ENCODE measurements at places on chromosomes 1 and 21.

GRCh38 chr21:39630191-39630591, 17.5 kb downstream of the B3GALT5 start:
- no peak for DNase-seq

- DNase-seq: no peak
These were observed 1.7 kb upstream of the SNX27 start for GRCh38 chr1:151610142-151610541.

DNA sequence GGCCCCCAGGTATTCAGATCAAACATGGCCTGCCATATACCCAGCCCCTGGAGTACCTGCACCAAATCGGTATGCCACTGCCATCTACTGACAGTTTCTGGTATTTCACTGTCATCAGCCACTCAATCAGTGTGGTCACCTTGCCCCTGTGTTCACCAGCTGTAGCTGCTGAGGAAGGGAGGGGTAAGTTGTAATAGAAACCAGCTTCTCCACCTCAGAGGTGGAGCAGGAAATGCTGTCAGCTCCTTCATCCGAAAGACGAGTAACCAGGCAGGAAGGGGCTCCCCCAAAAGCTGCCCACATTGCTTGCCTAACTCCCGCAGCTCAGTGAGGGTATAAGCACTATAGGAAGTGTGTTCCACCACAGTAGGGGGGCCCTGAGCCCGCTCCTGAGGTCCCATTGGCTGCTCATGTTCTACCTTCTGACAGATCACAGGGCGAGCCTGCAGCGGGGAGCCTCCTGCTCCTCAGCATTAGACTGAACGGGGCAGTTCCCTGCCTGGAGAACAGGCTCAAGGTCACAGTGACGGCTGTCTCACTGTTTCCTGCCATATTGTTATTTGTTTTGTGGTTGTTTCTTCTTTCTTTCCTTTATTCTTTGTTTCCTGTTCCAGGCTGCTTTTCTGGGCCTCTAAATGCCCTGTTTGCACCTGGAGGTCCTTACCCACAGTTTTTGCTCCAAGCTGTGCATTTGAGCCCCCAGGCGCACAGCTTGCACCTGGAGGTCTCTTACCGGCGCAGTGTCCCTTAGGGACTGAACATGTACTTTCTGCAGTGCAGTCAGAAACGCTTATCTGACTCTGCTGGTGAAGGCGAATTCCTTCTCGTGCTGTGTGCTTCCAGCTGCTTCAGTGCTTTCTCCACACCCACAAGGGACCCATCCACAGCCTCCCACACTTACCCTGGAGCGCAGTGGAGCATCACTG, 1638.3 kb downstream of the MRPL39 start:
- DNase-seq: peak; percentile 10

DNA sequence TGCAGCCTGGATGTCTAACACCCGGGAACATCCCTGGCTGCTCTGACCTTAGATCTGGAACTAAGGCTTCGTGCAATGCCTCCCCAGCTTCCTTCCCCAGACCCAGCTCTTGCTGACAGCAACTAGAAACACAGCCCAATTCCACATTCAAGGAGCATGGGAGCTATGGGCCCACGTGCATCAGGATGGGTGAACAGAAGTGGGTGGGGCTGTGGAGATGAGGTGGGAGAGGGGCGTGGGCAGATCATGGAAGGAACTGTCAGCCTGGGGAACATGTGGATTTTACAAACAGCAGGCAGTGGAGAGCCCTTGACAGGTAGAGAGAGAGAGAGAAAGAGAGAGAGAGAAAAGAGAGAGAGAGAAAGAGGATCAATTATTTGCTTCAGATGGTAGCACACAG, 231.6 kb downstream of the MATN1 start:
- DNase-seq: no peak

DNA sequence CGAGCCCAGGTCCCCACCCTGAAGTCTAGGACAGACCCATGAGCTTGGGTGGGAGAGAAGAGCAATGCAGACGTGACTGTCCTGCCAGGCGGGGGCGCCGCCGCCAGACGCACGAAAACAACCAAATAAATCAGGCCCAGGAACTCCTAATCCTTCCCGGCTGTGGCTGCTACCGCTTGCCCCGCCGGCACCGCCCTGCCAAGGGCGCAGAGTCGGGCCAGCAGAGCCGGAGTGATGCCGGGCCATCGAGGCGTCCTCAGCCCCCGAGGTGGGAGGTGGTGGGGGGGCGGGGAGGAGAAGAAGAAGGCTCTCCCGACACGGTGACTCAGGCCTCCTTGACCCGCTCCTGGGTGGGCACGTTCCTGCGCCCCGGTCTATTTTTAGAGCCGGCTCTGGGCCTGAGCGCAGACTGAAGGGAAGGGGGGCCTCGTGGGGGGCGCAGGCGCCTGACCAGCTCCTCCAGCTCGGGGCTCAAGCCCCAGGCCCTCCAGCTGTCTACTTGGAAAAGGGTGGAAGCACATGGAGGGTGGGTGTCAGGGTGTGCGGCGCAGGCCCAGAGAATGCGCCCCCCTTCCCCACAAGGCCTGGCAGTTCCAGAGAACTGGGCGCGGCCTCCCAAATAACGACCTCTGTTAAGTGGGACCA, 10.7 kb upstream of the COL16A1 start:
- DNase-seq: no peak

GRCh38 chr1:165616054-165616612, 14.9 kb upstream of the MGST3 start:
- DNase-seq: no peak

- no peak for DNase-seq
These were observed 90.7 kb downstream of the IGSF21 start for GRCh38 chr1:18198260-18198659.

DNA sequence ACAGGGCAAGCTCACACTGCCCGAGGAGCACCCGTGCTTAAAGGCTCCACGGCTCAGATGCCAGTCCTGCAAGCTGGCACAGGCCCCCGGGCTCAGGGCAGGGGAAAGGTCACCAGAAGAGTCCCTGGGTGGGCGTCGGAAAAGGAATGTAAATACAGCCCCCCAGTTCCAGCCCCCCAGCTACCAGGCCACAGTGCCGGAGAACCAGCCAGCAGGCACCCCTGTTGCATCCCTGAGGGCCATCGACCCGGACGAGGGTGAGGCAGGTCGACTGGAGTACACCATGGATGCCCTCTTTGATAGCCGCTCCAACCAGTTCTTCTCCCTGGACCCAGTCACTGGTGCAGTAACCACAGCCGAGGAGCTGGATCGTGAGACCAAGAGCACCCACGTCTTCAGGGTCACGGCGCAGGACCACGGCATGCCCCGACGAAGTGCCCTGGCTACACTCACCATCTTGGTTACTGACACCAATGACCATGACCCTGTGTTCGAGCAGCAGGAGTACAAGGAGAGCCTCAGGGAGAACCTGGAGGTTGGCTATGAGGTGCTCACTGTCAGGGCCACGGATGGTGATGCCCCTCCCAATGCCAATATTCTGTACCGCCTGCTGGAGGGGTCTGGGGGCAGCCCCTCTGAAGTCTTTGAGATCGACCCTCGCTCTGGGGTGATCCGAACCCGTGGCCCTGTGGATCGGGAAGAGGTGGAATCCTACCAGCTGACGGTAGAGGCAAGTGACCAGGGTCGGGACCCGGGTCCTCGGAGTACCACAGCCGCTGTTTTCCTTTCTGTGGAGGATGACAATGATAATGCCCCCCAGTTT, 1.3 kb downstream of the CELSR2 start:
- no peak for DNase-seq

- no peak for DNase-seq
These were observed 37.6 kb downstream of the PIK3CD start for GRCh38 chr1:9689011-9689706.

GRCh38 chr21:44761747-44762208, 39.8 kb downstream of the UBE2G2 start:
- no peak for DNase-seq

DNA sequence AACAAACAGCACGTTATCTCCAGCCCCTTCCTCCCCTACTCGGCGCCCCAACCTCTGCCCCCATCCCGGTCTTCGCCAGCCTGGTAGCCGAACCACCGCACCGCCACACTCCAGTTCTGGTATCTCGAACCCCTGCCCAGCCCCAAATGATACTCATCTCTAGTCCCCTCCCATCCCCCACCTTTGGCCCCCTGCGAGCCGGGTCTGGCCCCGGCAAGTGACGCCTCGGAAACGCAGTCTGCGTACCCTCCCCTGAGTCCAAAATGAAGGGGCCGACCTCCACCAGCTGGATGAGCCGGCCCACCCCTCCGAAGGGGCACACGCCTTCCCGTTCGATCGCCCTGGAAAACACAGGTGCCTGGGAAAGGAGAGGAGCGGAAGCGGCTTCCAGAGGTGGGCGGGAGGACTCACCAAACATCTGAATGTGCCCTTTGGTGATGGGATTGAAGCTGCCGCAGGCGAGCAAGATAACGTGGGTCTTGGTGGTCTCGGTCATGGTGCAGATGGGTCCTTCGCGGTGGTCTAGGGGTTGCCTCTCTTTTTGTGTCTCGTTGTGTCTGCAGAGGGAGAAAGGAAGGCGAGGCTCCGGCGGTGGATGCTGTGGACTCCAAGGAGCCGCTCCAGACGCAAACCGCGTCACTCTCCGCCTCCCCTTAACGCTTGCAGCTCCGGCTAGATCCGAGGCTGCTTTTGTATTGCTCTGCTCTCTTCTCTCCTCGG, at the start of gene NMNAT2:
Gene NMNAT2 (minus strand): TSS at position 609 of the 720 bp plus-strand sequence. CDS start 113 bp downstream, at position 496.
- DNase-seq: no peak

DNA sequence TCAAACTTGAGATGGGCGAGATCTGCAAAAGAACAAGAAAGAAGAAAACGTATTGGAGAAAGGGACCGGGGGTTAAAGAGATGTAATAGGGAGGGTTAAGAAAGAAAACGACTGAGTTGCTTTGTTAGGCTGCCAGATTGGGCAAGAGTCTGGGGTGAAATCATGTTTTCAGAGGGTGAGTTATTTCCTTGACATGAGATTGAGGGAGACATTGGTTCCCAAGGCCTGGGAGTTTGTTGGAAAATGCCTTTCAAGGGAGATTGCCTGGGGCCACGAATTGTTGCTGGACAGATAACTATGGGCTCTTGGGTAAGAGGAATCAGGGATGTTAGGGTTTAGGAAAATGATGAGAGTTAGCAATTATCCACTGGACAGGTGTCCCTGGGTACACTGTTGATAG, 776 bp upstream of the CADM3 start:
- no peak for DNase-seq

GRCh38 chr1:118145721-118146120, 39.3 kb downstream of the SPAG17 start:
- no peak for DNase-seq

DNA sequence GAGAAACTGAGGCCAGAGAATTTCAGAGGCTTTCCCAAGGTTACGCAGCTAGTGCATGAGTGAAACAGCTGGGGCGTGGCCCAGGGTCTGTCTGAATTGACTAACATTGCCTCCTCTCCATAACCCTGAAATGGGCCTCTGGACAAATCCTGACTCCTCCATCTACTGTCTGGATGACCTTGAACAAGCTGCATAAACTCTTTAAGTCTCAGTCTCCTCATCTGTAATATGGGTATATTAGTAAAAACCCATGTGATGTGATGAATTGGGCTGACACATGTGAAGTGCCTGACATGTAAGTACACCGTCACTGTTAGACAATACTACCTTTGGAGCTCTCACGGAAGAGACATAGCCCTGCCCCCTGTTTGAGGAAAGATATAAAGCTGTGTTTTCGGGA, 12.3 kb upstream of the FGR start:
- no peak for DNase-seq

GRCh38 chr1:110286564-110286963, 52.6 kb upstream of the RBM15 start:
- DNase-seq: no peak
